ENCODE measurements at places on chromosomes 5 and 9.

- no peak for DNase-seq
Observed at GRCh38 chr5:1542781-1543180, 19.0 kb upstream of the LPCAT1 start.

- DNase-seq = no peak
Observed at GRCh38 chr9:95008151-95008771, 281.8 kb downstream of the AOPEP start.

- DNase-seq = no peak
Observed at GRCh38 chr9:126701813-126702140, 88.0 kb downstream of the LMX1B start.

DNA sequence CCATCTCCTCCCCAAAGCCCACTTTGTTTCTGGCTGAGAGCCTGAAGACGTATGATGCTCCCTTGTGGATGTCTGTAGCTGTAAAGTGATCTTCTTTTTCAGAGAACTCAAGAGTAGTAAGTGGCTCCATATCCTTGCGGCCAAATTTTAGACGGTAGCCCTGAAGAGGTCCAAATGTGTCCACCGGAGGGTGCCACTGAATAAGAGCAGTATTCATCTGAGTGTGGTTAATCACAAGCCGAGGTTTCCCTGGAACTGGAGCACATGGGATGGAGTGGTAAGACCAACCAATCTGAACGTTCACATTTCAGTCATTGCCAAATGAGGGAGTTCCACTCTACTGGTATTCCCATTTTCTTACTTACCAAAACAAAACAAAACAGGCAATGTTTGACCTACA, 686.5 kb upstream of the DMAC1 start:
- DNase-seq = no peak

- DNase-seq = no peak
Observed at GRCh38 chr9:15480028-15480427, 30.7 kb downstream of the PSIP1 start.

DNA sequence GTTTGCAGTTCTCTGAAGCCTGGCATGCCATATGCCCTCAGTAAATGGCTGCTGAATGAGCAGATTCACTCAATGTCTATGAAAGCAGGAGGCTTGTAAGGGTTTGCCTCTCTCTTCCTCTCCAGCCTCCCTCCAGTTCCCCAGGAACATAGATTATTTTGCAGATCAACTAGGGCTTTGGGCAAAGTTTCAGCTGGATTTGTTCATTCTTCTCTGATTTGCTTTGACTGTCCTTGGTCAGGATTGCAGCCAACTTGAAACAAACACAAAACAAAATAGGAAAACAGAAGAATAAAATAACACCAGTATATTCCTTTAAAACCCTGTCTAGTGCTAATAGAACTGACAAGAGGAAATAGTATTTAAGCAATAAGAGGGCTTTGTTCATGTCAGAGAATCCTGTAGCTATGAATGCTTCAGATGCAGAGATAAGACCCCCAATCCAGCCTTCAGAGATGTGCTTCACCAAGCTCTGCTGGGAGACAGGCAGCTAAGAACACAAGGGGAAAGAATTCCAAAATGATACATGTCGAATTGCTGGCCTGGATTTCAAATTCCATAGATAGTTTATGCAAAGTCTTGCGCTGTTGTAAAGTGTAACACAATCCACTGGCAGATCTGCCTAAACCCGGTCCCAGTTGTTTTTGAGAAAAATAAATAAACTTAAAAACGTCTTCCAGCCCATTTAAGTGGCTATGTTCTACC, 174.3 kb downstream of the PAPPA start:
- no peak for DNase-seq
